NAMALWA (cell line): ENCODE measurements at places on chromosomes 3 and 15.

GRCh38 chr3:81782585-81782984 is 21.1 kb upstream of the GBE1 start:
- DNase-seq: peak; percentile 6

DNA sequence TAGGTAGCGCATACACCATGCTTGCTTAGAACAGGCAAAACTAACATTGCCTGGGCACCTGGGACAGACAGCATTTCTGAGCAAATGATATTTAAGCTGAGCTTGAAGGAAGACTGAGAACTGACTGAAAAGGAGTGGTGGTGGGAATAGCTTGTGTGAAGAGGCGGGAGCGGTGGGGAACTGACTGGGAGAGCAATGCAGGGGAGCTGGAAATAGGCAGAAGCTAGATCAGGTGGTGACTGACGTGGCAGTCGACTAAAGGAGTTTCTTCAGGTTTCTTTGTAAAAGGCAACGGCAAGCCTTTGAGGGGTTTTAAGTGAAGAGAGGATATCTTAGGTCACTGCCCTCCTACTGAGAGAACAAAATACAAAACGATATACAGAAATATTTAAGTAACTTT is 61.8 kb downstream of the NEO1 start:
- DNase-seq: no peak

DNA sequence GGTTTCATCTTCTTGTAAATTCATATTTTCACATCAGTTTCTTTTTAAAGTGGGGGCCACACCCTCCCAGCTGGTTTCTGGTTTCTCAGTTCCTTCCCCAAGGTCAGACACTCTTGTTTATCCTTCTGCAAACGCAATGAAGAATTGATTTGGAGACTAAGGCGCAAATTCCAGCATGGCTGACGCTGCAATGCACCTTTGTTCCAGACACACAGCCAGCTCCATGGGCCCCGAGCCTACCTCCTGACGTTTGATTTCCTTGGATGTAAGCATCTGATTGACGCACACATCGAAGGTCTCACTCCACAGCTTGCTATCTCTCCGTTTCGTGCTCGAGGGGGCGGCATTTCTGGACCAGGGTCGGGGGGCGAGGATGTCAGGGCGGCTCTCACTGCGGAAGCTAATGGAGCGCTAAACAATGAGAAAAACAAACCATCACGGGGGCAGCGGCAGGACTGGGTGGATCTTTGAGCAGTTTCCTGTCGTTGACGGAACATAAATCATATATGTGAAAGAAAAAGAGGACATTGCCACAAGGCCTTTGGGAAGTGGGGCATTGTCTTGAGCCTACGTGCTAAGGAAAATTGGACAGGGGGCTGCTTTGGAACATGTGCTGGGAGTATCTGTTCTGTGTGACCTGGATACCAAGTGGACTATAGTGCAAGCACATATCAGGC is 46.9 kb downstream of the ARHGEF3 start:
- DNase-seq: no peak

- DNase-seq: no peak
Measured at GRCh38 chr3:9216736-9217135, 32.7 kb downstream of the SRGAP3 start.

GRCh38 chr3:7546253-7546652 is 685.3 kb downstream of the GRM7 start:
- DNase-seq: peak; percentile 6

DNA sequence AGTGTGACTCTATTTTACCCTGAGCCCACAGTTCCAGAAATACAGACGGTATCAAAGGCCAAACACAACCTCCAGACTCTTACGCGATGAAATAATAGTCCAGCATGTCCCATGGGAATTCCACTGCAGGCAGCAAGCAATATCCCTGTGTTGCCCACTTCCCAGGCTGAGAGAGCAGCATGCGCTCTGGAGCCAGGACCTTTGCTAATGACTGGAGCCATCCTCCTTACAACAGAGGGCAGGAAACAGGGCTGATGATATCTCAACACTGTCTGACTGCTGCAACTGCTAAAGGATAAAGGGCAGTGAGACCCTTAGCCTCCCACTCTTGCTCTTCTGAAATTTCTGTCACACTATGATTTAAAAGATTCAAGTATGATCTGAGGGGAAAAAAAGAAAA is 34.8 kb downstream of the MCF2L2 start:
- no peak for DNase-seq
